ENCODE measurements at places on chromosomes 13 and 19.

DNA sequence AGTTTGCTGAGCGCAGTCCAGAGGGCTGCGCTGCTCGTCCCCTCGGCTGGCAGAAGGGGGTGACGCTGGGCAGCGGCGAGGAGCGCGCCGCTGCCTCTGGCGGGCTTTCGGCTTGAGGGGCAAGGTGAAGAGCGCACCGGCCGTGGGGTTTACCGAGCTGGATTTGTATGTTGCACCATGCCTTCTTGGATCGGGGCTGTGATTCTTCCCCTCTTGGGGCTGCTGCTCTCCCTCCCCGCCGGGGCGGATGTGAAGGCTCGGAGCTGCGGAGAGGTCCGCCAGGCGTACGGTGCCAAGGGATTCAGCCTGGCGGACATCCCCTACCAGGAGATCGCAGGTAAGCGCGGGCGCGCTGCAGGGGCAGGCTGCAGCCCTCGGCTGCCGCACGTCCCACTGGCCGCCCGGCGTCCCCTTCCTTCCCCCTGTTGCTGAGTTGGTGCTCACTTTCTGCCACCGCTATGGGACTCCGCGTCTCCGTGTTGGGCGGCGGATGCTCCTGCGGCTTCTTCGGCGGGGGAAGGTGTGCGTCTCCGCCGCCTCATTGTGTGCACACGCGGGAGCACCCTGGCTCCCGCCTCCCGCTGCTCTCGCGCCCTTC, 772 bp downstream of the GPC6 start:
- DNase-seq, result peak; percentile 30

DNA sequence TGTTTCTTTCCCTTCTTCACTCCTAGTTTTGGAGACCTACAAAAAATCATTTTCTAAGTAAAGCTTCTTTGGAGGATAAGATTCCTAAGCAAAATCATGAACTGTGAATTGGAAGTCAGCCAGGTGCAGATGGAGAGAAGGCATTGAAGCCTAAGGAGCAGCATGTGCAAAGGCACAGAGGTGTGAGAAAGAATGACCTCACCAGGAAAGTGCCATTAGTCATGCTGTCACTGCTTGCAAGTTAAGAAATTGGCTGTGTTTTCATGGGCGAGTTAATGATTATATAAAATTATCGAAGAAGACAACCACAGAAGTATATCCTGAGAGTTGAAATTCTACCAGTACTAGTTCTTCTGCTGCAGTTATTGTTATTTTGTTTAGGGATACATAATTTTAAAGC, 80.3 kb upstream of the KLHL1 start:
- no peak for DNase-seq

DNA sequence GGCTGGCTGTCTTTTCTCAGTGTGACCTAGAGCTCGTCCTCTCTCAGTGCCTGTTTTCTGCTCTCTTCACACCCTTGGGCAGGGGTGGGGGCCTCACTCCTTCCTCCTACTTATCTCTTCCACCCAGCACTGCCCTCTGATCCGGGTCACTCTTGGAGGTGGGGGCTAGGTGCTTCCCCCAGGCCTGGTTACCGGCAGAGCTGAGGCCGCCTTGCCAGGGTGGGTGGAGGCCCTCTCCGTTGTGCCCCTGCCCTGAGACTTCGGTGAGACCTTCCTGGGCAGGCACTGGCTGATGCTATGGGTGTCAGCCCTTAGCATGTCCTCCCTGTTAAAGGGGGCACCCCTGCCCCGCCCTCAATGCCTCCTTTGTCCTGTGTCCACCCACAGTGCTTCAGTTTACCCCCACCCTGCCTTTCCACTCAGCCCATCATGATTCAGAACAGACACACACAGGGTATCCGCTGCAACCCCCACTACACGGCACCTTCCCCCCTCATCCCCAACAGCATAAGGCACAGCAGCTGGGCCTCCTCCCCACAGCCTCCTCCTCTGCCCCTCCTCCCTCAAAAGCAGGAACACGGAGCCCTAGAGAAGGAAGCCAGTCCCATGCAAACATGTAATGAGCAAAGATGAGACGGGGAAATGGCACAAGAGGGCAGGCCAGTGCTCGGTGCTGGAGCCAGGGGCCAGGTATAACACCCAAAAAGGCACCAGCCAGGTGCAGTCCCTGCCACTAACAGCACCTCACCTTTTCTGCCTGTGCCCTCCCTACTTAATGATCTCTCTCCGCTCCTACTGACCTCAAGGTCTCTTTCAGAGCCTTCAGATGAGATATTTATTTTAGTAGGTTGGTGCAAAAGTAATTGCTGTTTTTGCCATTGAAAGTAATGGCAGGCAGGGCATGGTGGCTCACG, 9.8 kb downstream of the ZGLP1 start:
- no peak for DNase-seq

DNA sequence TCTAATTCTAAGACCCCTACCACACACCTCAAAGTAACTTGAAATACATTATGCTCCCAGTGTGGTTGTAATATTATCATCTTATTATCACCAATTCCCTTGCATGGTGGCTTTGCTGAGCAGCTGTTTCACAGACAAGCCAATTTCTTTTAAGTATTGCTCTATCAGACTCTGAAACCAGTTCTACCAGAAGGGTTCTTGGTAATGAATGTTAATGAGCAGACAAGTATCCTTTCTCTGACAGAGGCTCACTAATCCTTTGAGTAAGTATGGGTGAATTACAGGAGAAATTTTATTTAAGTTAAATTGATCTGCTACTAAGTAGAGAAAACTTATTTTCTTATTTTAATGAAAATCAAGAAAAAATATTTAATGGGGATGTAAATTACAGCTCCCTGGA, 326.0 kb downstream of the GPC6 start:
- DNase-seq, result no peak

DNA sequence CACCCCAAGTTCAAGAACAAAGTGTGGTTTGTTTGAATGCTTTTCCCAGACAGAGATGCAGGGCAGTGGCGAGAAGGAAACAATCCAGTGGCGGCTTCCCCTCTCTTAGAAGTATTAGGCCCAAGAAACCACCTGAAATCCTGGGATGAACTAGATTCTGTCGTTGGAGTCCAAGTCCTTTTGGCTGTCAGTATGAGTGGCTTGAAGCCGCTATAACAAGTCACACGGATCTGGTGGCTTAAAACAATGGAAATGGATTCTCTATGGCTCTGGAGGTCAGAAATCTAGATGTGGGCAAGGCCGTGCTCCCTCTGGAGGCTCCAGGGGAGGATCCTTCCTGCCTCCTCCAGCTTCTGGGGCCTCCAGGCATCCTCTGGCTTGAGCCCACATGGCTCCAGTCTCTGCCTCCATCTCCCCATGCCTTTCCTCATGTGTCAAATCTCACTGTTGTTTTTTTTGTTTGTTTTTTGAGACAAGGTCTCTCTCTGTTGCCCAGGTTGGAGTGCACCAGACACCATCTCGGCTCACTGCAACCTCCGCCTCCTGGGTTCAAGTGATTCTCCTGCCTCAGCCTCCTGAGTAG, 97.7 kb downstream of the GNG7 start:
- no peak for DNase-seq

- no peak for DNase-seq
Measured at GRCh38 chr13:92538164-92538563, 688.4 kb upstream of the GPC6 start.

DNA sequence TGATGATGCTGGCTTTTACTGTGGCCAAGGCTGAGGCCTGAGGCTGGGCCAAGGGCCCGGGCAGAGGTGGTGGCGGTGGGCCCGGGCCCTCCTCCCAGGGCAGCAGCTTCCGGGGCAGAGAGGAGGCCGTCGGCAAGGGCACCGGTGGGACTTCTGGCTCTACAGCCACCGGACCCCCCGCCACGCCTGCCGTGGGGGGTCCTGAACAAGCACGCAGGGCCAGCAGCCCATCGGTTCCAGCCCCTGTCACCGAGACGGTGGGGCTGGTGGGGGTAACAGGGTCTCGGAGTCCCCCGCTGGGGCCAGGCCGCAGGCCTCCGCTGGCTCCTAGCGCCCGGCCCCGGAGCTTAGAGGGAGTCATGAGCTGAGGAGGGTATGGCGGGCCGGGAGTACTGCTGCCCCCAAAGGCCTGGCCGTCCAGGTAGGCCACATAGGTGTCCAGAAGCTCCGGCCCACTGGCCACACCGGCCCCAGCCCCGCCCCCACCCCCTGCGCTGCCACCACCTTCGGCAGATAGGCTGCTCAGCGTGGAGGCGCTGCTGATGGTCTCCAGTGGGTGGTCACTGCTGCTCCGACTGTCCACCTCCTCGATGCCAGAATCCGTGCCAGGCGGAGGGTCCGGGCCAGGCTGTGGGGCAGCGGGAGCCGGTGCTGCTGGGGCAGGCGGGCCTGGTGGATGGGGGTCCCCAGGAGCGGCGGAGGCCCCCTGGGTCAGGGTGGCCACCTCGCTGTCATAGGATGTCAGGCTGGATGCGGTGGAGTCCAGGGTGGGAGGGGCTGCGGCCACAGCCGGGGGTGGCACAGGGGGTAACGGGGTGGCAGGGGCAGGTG, 17.3 kb downstream of the C19orf81 start:
- DNase-seq, result no peak

GRCh38 chr19:35272122-35272719, 3.5 kb downstream of the USF2 start:
- DNase-seq, result no peak

DNA sequence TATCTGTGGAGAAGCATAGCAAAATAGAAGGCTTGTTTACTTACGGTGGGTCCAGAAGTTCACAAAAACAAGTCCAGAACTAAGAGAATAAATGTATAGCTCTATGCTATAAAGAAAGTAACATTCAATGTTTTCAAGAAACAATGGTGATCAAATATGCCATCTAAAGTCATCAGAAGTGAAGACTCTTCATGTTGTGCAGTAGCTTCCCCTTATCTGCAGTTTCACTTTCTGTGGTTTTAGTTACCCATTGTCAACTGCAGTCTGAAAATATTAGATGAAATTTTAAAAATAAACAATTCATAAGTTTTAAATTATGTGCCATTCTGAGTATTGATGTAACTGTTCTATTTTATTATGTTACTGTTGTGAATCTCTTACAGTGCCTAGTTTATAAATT, 72.5 kb downstream of the EDNRB start:
- DNase-seq, result no peak

All from fibroblast of skin of left quadriceps (primary cell).